ENCODE measurements at places on chromosomes 5 and 9.

DNA sequence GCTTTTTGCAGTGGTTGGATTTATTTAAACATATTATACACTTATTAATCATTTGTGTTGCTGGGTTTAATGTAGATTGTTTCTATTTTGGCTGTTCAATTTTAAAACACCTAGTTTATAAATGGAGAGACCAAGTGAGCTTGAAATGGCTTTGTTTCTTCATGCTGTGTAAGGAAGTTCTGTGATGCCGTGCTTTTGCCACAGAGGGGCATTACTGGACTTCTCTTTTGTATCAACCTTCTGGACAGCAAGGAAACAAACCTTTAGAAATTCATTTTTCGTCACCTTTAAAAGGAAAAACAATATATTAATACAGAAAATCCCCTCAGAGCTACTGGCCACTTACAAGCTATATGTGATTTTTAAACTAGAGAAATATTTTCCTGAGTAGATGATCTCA, 81.9 kb downstream of the DMRTA1 start:
- DNase-seq: peak; percentile 3

DNA sequence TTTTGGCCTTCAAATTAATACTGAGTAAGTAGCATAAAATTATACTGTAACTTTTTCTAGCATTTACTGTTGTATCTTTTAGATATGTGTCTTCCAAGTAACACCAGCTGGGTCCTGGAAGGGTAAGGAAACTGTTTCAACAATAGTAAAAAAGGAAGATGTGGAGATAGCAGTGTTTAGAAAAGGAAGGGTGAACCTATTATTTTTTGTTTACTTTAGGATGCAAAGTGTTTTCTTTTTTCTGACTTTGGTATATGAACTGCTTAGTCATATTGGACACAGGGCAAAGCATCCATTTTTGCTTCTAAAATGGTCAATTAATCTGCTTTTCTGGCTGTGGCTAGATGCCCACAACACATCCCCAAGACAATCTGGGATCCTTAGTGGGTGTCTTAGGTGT, 5.3 kb downstream of the PKD2L2 start:
- no peak for DNase-seq

GRCh38 chr9:123376218-123377071, 20.4 kb downstream of the CRB2 start:
- no peak for DNase-seq

DNA sequence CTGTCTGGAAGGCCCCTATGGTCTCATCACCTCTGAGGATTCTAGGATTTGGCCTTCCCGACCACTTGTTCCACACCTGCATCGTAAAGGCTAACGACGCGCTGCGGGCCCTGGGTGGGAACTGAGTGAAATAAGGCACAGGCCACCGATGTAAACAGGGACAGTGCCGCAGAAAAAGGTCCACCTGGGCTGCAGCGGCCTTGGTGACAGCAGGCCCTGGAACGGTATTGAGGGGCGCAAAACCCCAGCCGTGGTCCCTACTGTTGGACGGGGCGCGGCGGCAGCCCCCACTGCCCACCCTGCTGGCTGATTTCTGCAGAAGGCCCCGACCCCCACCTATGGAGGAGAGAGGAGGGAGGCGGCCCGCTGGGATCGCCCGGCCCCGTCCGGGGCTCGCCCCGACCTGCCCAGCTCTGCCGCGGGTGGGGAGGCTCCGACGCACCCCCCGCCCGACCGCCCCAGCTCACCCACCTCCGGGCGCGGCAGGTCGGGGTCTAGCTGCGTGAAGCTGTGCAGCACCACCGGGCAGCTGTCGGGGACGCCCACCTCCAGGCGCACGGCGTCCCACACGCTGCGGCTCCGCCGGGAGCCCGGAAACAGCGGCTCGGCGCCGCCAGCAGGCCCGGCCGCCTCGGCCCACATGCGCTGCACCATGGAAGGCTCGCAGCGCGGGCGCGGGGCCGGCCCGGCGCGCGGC, 391 bp downstream of the RALGDS start:
- no peak for DNase-seq

DNA sequence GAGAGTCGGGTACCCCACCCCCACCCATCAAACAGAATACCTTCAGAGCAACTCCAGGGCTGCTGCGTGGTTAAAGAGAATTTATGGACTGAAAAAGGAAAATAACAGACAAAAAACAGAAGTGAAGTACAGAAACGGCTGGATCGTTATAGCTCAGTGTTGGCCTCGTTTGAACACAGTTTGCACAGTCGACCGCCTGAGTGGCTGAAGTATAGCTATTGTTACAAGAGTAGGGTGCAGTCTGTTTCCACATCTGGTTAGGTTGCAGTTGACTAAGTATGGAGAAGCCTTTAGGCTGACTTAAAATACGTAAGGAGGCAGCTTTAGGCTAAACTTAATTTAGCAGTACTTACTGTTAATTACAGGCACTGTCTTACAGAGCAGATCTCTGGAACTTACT, 121.2 kb downstream of the GCNT1 start:
- DNase-seq: no peak
